ENCODE measurements at places on chromosomes 2 and 18.

GRCh38 chr2:160125828-160126227, 63.4 kb upstream of the PLA2R1 start:
- no peak for DNase-seq

GRCh38 chr2:233497692-233498091, 68.9 kb downstream of the USP40 start:
- DNase-seq, result no peak

DNA sequence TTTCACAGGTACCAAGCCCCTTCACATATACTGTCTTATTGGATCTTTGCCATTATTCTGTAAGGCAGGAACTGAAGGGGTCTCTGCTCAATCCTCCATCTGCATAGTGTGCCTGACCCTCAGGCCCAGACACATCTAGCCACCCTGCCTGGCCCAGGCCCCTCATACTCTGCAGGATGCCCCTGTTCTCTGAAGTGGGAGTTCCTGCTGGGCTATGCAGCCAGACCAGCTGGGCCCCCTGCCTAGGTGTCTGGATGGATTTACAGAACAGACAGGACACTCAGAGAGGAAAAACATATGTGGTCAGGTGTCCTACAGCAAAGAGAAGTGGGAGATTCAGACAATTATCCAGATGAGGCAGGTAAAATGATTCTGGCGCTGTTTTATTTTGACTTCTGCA, 42.0 kb downstream of the SLC4A5 start:
- DNase-seq, result no peak

GRCh38 chr2:195656161-195656858, 716 bp upstream of the SLC39A10 start:
- no peak for DNase-seq

DNA sequence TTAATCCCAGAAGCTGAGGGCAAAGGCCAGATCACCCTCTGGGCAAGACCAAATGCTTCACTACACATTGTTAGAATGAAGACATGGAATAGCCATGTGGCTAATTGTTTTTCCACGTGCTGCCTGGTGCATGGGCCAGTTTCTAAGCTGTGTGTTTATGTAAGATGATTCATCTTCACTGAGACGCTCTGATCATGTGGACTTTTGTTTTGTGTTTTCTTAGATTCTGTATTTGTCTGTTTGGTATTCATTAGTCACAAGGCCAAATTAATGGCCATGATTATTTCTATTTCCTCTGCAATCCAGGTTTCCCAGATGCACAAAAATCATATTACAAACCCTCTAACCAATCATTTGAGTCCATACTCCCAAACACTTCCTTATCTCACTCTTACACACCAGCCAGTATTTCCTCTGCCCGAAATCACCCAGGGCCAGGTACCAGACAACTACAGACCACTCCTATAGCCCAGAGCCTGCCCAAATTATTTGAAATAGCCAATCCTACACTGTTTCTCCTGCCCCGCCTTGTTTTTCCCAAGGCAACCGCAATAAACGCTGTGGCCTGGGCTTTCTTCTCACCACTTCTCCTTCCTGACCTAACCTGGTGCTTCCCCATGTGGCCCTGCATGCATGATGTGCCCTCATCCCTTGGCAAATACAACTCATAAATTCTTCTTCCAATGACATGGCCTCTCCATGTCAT, 94.2 kb upstream of the SP3 start:
- no peak for DNase-seq

DNA sequence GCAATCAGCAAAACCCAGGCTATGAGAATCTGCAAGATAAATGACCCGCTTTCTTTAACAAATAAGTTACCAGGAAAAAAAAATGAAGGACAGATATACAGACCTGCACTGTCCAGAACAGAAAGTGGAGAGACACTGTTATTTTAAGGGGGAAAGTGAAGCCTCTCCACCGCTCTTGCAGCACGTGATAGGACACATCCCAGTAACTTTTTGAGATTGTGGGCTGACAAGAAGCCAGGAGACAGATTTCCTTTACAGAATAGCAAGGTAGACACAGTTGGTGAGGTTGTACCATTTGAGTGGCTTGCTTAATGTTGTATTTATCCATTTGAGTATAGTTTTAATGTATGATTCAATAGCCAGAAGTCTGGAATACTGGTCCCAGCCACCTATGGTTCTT, 13.0 kb downstream of the TMEM169 start:
- DNase-seq, result no peak

DNA sequence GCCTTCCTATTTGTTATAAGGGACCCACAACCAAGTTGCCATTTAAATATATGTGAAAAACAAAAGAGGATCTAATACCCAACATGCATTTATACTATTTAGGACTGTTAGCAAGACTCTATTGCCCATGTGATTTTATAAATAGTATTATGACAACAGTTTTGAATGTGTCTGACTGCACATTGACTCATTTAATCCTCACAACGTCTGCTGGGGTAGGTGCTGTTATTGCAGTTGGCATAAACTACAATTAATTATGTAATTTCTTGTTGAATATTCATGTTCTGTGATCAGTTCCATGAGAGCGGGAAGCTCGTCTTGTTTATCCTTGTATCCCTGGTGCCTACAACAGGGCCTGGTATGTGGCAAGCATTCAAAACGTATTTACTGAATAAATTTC, 53.7 kb downstream of the SH2D6 start:
- DNase-seq, result no peak

GRCh38 chr2:50863856-50864255, 168.1 kb downstream of the NRXN1 start:
- DNase-seq, result no peak

DNA sequence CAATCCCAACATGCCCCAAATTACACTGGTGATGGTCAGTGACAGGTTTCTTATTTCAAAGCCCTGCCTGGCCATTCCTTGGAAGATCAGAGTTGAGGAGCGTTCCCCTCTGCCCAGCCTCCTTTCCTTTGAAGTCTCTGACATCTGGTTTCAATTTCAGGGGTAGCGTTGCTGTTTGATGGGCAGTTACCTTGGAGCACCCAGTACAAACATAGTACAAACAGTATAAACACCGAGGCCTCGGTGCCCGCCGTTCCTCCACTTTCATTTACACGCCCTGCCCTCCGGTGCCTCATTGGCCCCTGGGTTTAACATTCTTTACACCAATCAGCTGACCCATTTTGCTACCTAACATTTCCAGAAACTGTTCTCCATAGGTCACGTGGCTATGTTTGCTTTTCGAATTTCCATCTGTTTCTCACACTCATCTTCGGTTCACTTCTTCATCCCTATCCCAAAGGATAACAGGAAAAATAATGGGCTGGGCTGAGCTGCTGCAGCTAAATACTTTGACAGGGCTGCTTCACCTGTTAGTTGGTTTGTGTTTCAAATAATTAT, 65.6 kb downstream of the NRP2 start:
- DNase-seq, result no peak

DNA sequence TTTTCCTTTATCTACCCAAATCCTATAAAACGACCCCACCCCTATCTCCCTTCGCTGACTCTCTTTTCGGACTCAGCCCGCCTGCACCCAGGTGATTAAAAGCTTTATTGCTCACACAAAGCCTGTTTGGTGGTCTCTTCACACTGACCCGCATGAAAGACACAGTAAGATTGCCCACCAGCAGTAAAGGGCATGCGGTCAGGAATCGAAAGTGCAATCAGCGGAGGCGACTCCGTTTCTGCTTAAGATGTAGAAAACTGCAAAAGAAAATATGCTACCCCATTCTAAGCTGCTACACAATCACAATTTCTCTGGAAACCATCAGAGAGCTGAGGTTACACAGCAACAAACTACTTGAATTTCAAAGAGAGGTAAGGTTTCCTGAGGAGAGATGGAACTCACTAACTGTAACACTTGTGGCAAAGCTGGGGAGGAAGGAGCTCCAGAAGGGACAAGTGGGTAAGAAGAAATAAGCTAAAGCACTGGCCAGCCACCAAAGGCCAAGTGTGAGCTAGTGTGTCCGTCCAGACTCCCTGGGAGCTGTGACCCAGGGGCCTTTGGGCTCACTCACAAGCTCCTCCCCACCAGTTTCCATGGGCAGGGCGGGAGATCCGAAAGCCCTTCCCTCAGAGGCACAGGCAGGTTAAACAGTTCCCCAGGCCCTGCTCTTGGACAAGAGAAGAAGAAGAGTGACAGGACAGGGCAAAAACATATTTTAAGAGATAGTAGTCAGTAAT, 72.8 kb upstream of the TGFA start:
- DNase-seq, result no peak

GRCh38 chr2:25301453-25302352, 40.0 kb downstream of the DNMT3A start:
- DNase-seq, result peak; percentile 34

GRCh38 chr2:105750735-105751134, 6.0 kb downstream of the NCK2 start:
- DNase-seq, result no peak

DNA sequence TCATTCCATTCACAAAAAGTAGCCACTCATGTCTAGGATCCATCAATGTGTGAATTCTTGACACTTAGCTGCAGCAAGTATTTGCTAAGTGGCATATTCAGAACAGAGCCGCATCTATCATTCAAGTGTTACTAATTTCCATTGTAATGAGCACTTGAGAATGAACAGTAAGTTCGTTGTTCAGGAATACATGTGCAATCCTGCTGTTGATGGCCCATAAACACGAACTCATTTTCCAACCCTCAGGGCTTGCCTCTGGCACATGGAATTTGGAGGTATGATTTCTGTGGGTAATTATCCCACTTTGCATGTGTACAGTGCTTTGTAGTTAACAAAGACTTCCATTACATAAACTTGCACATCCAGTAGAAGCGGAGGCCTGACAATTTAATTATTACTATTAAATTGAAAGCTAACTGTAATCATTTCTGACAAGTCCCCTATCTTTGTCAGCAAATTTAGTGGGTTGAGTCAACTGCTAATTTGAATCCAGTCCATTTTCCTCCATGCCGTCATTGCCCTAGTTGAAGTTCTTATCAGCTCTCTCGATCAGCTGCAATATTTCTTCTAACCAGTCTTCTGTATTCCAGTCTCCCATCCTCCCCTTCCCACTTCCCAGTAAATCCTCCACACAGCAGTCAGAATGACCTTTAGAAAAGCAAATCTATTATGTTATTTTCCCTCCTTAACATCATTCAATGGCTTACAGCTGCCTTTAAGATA, 116.0 kb upstream of the AQP4 start:
- no peak for DNase-seq

- peak; percentile 96 for DNase-seq
These were observed at the start of the genes STRADB and TRAK2 for GRCh38 chr2:201451292-201452057. STRADB (plus strand) TSS chr2:201451740; CDS start chr2:201454841, 3,101 bp downstream. TRAK2 (minus strand) TSS chr2:201451458; CDS start chr2:201420507, 30,951 bp downstream.

DNA sequence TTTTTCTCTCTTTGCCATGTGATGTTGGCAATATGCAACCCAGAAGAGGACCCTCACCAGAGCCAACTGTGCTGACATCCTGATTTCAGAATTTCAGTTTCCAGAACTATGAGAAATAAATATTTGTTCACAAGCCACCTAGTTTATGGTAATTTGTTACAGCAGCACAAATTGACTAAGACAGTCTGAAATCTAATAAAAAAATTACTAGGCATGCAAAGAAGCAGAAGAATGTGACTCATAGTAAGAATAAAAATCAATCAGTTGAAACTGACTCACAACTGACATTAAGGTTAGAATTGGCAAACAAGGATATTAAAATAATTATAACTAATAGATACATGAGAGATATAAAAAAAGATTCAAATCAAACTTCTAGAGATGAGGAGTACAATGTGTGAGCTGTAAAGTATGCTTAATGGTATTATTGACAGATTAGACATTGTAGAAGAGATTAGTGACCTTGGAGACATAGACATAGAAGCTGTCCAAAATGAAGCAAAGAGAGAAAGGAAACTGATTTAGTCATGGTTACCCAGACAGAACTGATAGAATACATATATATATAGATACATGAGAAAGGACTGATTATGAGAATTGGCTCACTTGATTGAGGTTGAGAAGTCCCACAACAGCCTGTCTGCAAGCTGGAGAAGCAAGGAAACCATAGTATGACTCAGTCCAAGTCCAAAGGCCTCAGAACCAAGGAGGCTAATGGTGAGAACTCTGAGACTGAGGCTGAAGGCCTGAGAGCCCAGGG, 27.8 kb upstream of the TTC39C start:
- no peak for DNase-seq

DNA sequence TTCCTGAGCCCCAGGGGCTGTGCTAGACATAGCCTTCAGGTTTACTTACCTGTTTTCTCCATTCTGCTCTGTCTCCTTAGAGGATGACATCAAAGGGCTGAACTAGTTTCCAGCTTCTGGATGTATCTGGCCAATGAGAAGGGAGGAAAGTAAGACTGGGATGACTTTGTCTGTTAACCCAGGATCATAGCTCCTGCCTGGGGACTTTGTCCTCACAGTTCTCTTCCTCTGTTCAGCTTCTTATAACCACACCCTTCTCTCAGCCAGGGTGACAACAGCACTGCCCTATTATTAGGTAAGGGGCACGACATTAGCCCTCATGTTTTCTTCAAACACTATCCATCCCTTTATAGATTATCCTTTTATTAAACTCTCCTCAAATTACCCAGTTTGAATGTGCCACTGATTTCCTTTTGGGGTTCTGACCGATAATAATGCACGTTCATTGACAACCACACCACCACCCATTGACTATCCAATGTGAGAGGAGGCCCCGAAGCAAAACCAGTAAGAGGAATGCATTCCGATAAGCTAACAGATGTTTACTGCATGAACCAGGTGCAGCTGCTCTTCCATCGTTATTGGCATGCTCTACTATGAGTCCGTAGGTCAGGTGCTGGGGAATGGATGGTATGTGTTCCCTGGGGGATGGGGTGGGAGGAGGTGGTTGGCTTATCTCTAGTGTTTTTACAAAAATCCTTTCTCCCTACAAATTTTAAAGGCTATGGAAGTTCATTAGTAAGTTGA, 23.5 kb downstream of the TSN start:
- DNase-seq, result no peak

GRCh38 chr2:138335036-138335435, 166.5 kb upstream of the SPOPL start:
- no peak for DNase-seq

DNA sequence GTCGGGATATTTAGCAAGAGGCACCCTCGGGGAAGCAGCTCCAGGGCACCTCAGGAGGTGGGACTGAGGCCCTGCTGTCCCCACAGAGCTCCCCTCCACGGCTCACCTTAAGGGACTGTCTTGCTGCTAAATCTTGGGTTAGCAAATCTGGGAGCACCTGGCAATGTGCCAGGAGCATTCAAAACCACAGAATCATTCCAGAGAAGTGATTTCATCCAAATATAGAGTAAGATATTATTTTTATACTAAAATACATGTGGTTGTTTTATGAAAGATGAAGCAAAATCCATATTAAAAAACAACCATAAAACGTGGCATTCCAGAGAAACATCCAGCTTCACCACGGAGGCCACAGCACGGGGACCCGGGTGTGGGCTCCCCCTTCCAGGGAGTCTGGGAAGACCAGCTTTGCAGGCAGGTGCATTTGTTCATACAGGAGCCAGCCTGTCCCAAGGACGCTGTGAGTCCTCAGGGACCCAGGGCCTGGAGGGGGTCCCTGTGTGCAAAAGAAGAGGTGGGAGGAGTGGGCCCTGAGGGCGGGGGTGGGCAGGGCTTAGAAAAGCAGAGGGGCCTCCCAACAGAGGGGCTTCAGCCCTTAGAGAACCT, 16.3 kb downstream of the HS1BP3 start:
- DNase-seq, result no peak

GRCh38 chr18:35728676-35729075, 147.1 kb downstream of the GALNT1 start:
- no peak for DNase-seq

GRCh38 chr2:234249873-234250272, 199.4 kb downstream of the SPP2 start:
- no peak for DNase-seq

GRCh38 chr2:218821605-218822211, 9.9 kb downstream of the PRKAG3 start:
- DNase-seq, result no peak
